ENCODE measurements at places on chromosomes 4 and X. TPM values are rescaled to one million over a fixed set of nuclear protein-coding genes. Genes with fewer than 3 reads are reported as not detected.

GRCh38 chr4:42678512-42678911 lies 21.6 kb upstream of the ATP8A1 start:
- peaks cover 2% of the 10 kb centered on the region for H3K4me1 ChIP-seq
- H3K27me3 ChIP-seq = no peaks in the 10 kb centered on the region
- no peak overlapping the region for H3K4me3 ChIP-seq
- DNase-seq = no peak
- no peak overlapping the region for H3K27ac ChIP-seq
- H3K36me3 ChIP-seq = no peaks in the 10 kb centered on the region

GRCh38 chr4:107318078-107318477 lies 282.0 kb upstream of the DKK2 start:
- DNase-seq = no peak
- no peaks in the 10 kb centered on the region for H3K27me3 ChIP-seq
- no peaks in the 10 kb centered on the region for H3K36me3 ChIP-seq
- H3K4me3 ChIP-seq = no peak overlapping the region
- no peak overlapping the region for H3K27ac ChIP-seq

GRCh38 chr4:1676605-1677525 lies 7.2 kb downstream of the FAM53A start:
- H3K4me1 ChIP-seq = no peaks in the 10 kb centered on the region
- no peaks in the 10 kb centered on the region for H3K36me3 ChIP-seq
- no peak overlapping the region for H3K4me3 ChIP-seq
- H3K27ac ChIP-seq = no peak overlapping the region
- no peak for DNase-seq

- H3K36me3 ChIP-seq = no peaks in the 10 kb centered on the region
- no peaks in the 10 kb centered on the region for H3K27me3 ChIP-seq
- peak; percentile 84 for DNase-seq
- peak overlapping the region; percentile 59 for H3K27ac ChIP-seq
- no peak overlapping the region for H3K4me3 ChIP-seq
Observed at GRCh38 chrX:151393514-151393913, 3.5 kb upstream of the VMA21 start.

Gene TTC29
- not detected for polyA plus RNA-seq

Gene SASH3
- 83.3 TPM for polyA plus RNA-seq

- no peaks in the 10 kb centered on the region for H3K4me1 ChIP-seq
- H3K27ac ChIP-seq = no peak overlapping the region
- no peaks in the 10 kb centered on the region for H3K27me3 ChIP-seq
Observed at GRCh38 chr4:139401368-139401767, 52.6 kb upstream of the RAB33B start.

Gene RELL1
- polyA plus RNA-seq = 3.9 TPM

- H3K4me3 ChIP-seq = no peak overlapping the region
- no peak for DNase-seq
- H3K27me3 ChIP-seq = no peaks in the 10 kb centered on the region
- no peak overlapping the region for H3K27ac ChIP-seq
- H3K36me3 ChIP-seq = no peaks in the 10 kb centered on the region
Observed at GRCh38 chr4:123077330-123077729, 154.9 kb upstream of the NUDT6 start.

DNA sequence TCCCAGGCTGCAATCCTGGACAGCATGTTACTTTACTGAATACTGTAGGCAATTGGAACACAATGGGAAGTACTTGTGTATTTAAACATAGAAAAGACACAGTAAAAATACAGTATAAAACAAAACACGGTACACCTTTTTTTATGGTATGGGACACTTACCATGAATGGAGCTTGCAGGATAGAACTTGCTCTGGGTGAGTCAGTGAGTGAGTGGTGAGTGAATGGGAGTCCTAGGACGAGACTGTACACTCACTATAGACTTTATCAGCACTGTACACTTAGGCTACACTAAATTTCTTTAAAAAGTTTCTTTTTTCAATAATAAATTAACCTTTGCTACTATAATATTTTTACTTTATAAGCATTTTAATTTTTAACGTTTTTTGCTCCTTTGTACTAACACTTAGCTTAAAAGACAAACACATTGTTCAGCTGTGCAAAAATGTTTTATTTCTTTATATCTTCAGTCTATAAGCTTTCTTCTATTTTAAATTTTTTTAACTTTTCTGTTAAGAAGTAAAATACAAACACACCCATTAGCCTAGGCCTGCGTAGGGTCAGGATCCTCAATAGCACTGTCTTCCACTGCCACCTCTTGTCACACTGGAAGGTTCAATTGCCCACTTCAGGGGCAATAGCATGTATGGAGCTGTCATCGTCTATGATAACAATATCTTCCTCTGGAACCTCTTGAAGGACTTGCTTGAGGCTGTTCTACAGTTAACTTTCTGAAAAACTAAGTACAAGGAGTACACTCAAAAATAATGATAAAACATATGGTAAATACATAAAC lies 293.5 kb upstream of the FSTL5 start:
- H3K4me3 ChIP-seq = no peak overlapping the region
- H3K27me3 ChIP-seq = no peaks in the 10 kb centered on the region
- no peaks in the 10 kb centered on the region for H3K4me1 ChIP-seq
- DNase-seq = no peak
- H3K27ac ChIP-seq = no peak overlapping the region

Gene CPLX1
- not detected for polyA plus RNA-seq

- no peak for DNase-seq
- peaks cover 16% of the 10 kb centered on the region for H3K4me1 ChIP-seq
- no peaks in the 10 kb centered on the region for H3K36me3 ChIP-seq
Observed at GRCh38 chr4:7941965-7942496, 2.4 kb upstream of the AFAP1 start.
